ENCODE measurements at places on chromosomes 3 and 15.

DNA sequence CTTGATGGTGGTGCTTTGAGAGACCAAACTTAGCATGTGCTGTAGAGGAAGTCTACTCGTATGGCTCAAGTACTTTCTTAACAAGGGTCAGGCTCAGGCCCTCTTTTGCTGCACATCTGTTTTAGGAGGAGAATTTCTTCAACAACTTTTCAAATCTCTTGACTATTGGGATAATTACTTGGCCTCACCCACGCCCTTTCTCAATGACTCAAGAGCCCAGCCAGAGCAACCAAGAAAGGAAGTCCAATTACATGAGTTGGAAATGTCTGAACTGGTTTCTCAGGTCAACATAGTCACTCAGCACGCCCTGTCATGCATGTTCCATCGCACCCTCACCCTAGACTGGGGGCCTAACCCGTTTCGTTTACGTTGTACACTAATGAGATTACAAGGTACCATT, 44.8 kb upstream of the UMPS start:
- no peak for DNase-seq

- DNase-seq, result no peak
Observed at GRCh38 chr15:50315814-50316630, 39.0 kb downstream of the GABPB1 start.

- no peak for DNase-seq
Observed at GRCh38 chr3:26193558-26193957, 403.7 kb downstream of the OXSM start.

DNA sequence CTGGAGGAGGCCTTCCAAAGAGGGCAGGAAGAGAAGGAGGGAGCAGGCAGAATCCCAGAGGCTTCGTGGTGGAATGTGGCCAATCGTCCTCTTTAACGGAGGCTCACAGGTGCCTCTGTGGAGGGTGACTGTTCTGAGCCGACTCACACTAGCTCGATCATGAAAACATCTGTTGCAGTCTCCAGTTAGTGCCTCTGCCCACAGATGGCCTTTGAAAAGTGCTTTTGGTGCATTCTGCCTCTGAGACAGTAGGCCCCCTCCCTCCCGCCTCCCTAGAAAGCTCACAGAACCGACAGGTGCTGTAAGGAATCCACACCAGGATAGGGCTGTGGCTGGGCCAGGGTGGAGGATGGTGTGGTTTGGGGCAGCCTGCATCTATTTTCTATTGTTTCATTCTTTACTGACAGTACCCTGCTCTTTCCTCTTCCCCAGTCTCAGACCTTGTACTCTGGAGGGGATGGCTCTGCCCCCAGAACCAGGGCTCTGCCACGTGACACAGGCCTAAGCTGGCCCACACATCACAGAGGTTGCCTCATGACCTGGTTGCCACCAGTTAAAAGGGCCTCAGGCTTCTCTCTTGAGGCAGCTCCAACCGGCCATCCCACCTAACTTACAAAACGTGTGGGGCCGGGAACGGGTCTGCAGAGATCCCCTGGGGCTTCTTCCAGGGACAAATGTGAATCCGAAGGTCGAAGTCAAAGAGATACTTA, 27.2 kb upstream of the PIGZ start:
- DNase-seq, result no peak

GRCh38 chr3:178455226-178455625, 81.0 kb upstream of the KCNMB2 start:
- DNase-seq, result no peak

DNA sequence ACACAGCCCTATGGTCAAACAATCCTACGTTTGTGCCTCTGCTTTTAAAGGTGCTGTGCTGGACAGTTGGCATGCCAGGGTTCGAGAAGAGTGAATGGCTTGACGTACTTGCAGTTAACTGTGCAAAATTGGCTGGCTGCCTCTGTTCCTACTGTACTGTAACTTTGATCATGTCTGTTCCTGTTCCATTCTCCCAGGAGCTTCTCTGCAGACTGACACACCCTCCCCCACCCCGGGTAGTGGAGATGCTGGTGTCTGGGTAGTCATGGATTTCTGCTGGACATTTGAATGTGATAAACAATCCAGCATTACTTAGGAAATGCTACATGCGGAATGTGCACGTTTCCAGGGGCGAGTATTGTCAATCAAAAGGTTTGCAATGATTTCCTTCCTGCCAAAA, 6.5 kb upstream of the VILL start:
- no peak for DNase-seq

GRCh38 chr15:98845138-98845884, 162.3 kb downstream of the PGPEP1L start:
- no peak for DNase-seq

DNA sequence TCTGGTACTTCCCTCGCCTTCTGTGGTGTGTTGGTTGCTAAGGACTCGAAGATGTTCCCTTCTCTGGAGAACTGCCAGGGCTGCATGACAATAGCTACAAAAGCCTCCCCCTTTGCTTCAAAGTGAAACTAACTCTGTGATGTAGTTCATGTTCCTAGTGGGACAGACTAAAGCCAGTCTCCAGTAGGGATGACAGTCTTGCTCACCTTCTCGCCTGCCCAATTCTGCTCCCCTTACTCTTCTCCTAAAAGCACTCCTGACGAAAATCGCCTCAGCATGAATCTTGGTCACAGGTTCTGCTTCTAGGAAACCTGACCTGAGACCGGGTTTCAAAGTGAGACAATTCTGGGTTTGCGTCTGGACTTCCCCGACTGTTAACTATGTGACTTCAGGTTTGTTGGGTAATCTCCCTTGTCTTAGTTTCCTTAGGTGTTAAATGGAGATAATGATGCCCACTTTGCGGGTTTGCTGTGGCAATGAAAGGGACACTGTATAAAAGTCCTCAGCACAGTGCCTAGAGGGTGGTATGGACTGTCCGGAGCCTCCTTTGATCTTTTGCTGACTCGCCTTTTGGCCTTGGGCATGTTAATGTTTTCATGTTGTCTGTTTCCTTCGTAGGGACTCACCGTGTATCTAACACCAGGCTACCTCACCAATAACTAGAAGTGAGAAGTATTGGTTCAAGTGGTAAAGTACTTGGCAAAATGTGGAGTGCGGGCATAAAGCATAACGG, 24.9 kb upstream of the THRB start:
- DNase-seq, result no peak

GRCh38 chr15:73832657-73833056, 40.7 kb upstream of the TBC1D21 start:
- DNase-seq, result no peak

- no peak for DNase-seq
Observed at GRCh38 chr3:59749291-59749690, 699.5 kb upstream of the CFAP20DC start.

GRCh38 chr3:192636517-192637444, 90.6 kb downstream of the FGF12 start:
- DNase-seq, result no peak

DNA sequence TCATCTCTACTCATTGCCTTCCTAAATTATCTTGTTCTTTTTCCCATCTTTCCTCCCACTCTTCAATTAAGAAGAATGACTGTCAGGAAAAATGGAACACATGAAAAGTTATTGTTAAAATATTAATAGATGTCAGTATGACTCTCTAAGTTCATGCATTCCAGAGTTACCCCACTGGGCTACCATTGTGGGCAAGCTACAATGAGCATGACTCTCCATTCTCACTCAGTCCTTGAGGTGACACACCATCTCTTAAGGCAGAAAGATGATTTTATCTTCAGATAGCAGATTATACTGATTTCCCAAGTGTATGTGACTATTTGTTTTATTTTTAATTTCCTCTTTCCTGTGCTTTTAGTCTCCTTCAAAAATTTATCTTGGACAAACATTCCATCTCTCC, 144.3 kb downstream of the ALCAM start:
- DNase-seq, result no peak

- DNase-seq, result no peak
Observed at GRCh38 chr3:122952520-122952919, 75.0 kb downstream of the SEMA5B start.

DNA sequence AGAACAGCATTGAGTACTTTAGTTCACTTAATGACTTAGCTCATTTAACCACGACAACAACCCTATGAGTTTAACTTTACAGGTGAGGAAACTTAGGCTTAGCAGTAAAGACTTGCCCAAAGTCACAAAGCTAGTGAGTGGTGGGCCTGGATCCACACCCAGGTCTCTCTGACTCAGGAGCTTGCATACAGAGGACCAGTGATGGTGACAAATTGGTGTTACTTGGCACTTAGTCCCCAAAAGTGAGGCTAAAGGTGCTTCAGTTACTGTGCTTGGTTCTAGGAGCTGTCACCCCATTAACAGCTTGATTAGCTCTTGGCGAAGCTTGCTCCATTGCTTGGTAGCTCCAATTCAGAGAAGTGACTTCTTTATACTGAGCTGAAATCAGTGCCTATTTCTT, 6.1 kb downstream of the CELF6 start:
- no peak for DNase-seq

All from stimulated activated CD4-positive, alpha-beta T cell treated with anti-CD3 and anti-CD28 coated beads, Interleukin-12 subunit alpha, Interleukin-12 subunit beta, amount 100 ng/mL, for 24 hours (primary cell).